ENCODE measurements at places on chromosomes 2 and 18.

- DNase-seq: no peak
Observed at GRCh38 chr2:98359986-98360385, 13.7 kb downstream of the CNGA3 start.

GRCh38 chr2:25252291-25253152, 84.1 kb upstream of the POMC start:
- no peak for DNase-seq

GRCh38 chr2:36361396-36361795, 5.8 kb downstream of the CRIM1 start:
- DNase-seq: no peak

- DNase-seq: no peak
Observed at GRCh38 chr2:6574121-6574520, 291.6 kb downstream of the CMPK2 start.

DNA sequence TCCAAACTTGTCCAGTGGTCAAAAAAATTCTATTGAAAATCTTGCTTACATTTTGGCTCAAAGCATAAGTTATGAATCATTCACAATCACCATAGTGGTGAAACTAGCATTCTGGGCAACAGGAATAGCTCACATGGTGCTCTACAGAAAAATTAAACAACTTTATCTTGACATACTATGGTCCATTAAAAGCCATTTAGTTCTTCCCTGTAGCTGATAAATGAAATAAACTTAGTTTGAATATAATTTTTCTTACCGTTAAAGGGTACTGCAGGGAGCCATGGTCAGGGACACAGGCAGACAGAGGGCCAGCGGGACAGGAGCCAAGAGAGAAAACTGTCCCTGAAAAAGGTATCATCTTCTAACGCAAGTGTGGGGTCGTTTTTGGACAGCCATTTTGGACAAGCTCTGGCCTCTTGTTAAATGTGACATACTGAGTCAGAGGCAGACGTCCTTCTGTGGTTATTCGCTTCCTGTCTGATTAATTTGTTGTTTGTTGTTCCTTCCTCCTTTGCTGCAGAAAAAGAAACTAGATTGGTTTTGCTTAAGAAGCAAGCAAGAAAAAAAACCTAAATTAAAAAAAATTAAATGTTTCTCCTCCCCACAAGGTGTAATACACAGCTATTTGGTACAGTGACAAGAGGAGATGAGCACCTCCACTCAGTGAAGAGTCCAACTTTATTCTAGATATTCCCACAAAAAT, at the start of gene WIPF1:
WIPF1 (minus strand) TSS at position 460 of the 703 bp plus-strand sequence. CDS start 12,231 bp downstream, outside the sequence.
- DNase-seq: peak; percentile 33

DNA sequence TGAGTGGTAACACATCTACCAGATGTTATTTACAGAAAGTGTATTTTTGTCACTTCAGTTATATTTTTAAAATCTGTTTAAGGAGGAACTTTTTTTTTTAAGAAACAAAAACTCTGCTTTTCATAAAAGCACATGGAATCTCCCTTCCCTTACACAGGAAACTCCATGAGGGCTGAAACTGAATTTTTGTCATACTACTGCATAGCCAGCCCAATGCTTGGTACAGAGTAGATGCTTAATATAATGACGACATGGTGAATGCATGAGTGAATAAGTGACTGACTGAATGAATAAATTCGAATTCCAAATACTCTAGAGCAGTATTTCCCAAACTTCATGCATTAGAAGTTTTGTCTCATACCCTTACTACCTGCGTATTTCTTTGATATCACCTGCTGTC, 86.5 kb downstream of the ROCK2 start:
- DNase-seq: no peak

GRCh38 chr2:43269706-43270105, 43.3 kb upstream of the ZFP36L2 start:
- no peak for DNase-seq

GRCh38 chr2:40474306-40474705, 22.4 kb upstream of the SLC8A1 start:
- no peak for DNase-seq

DNA sequence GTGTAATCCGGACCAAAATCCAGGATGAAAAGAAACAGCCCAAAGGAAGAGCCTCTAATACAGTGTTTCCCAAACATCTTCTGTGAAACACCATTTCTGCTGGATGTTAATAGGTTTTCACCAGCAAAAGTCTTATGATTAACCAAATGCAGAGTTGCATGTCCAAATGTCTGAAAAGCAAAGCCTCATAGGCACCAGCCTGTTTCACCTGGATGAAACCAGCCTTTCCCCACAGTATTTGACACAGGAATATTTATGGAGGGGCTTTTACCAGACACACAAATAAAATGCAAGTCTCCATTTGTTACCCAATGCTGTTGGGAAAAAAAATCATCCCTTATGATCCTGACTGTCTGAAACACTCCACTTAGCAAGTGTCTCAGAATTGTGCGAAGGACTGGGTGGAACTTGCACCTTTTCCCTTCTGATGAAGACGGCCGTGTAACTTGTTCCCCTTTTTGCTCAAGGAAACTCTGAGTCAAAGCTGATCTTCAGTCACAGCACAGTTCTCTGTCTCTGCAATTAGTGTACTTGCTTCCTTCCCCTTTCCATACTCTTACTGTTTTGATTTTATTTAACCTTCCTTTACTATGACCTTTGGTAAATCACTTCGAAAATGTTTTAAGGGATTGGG, 70.3 kb upstream of the IL1R2 start:
- no peak for DNase-seq

DNA sequence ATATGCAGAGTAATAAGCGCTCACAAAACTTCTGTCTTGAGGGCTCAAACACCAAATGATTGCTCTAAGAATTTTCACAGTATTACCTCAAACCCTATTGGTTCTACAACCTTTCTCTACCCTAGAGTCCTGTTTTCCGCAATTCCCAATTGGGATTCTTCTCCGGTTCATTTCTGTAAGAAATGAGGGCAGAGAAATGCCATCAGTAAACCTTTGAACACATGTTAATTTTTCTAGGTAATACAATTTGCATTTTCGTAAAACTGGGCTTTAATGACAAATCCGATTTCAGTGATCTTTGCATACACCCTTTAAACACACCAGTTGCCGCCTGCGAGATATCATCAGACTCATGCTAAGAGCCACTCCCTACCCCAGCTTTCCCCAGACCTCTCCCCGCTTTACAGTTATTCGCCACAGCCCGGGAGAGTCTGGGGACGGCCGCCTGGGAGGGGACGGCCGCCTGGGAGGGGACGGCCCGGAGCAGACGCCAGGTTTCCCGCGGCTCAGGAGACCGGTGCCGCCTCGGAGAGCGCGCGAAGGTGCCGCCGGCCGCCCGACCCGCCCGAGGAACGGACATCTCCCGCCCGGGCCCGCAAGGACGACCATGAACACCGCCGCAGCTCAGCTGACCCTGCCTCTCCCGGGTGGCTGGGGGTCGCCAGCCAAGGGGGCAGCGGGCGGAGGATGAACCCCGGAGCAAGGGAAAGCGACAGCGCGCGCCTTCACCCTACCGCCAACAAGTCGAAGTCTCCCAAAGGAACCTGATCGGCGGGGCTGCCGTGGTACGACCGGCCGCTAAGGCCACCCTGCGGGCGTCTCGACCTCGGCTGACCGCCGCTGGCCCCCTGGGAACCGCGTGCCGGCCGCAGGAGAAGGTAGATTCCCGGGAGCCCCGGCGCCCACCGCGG, 463 bp downstream of the SMC6 start:
- no peak for DNase-seq

GRCh38 chr2:234373060-234373459, 123.8 kb downstream of the ARL4C start:
- no peak for DNase-seq

DNA sequence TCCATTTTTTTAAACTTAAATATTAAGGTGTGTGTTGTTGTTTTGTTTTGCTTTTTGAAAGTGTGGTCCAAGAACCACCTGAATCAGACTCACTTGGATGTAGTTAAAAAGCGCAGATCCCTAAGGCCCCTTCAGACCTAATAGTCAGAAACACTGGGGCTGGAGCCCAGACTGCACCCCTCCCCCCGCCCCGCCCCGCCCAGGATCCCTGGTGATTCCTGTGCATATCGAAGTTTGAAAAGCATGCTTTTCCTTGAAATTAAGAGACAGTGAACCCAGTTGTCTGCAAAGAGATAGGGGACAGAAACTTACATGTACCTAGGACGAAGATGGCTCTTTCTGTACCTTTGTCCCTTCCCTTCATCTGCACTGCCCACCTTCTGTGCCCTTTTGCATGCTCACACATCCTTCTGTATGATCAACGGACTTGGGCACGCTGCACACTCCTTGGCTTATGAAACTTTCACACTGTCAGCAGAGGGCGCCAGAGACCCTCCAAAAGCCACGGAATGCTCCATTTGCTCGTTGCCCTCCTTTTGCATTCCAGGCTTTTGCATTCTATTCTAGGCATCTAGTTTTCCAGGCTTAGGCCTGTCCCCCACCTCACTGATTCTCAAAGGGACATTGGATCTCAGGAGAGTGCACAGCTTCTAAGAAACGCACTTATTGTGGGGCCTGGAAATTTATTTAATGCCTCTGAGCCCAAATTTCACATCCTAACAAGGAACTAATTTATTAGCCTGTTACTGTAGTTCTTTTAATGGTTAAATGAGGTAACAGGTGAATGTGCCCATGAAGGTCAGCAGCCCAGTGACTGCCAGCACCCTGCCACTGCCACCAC, 32.8 kb upstream of the SLC14A1 start:
- peak; percentile 58 for DNase-seq

- no peak for DNase-seq
Observed at GRCh38 chr2:195338856-195339255, 318.2 kb upstream of the SLC39A10 start.

GRCh38 chr2:43685357-43685756, 9.1 kb upstream of the C1GALT1C1L start:
- no peak for DNase-seq

DNA sequence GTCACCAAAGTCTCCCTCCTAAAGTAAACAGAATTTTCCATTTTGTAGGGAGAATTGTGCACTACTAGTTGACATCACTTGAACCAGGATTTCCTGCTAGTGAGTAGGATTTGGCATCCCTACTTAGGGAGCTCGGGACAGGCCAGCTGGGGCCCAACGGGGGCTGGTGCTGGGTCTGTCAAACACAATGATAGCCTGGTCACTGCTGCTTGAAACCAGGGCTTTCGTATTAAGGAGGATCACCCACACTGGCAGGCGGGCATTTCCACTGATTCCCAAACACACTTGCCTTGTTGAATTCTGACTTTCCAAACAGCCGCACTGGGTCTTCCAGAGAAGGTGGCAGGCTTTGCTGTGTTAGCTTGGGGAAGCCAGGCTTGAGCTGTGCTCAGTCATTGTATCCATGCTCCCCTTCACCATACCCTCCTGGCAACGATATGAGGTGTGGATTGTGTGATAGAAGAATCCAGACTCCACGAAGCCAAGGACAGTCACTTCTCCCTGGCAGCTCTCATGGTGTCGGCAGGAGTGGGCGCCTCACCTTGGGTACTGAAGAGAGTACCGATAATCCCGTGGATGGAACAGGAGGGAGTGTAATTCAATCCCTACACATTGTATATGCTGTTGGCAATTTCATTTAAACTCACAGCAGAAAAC, 7.5 kb downstream of the GDF7 start:
- DNase-seq: no peak

- DNase-seq: no peak
Observed at GRCh38 chr18:6672821-6673308, 56.7 kb upstream of the ARHGAP28 start.

- DNase-seq: no peak
Observed at GRCh38 chr2:74191596-74192380, 6.6 kb upstream of the MTHFD2 start.

GRCh38 chr2:181235683-181236459, 221.3 kb upstream of the ITGA4 start:
- no peak for DNase-seq

DNA sequence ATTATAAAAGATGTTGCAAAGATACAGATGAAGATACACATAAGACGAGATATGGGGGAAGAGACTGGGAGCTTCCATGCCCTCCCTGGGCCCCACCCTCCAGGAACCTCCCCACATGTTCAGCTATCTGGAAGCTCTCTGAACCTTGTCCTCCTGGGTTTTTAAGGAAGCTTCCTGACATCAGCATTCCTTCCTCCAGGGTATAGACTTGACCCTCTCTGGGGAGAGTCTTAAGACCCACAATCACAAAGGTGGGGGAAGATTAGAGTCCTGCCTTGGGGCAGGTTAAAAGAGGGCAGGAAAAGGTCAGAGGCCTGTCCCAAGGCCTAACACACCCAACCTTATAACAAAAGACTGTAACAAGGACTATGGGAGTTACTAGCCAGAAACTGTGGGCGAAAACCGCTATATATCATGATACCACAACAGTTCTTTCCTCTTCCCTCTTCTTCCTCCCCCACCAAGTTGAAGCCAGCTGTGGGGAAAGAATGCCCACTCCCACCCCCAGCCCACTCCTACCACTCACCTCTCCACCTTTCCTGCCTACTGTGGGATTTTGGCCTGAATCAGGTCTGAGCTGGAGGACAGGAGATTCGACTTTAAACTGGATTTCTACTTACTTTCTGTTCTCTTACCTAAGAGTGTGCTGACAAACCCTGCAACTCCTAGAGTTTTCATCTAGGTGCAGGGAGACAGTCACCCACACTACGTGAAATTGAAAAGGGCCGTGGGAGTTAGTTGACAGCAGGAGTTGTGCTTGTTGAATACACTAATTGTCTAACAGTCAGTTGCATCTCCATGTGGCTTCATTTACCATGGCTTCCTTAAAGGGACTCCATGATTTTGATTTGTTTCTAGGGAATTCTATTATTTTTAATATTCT, 105.0 kb downstream of the LAMA3 start:
- no peak for DNase-seq

GRCh38 chr18:2293109-2293839, 278.0 kb downstream of the METTL4 start:
- DNase-seq: no peak

- no peak for DNase-seq
Observed at GRCh38 chr2:226524381-226524843, 275.2 kb downstream of the IRS1 start.

DNA sequence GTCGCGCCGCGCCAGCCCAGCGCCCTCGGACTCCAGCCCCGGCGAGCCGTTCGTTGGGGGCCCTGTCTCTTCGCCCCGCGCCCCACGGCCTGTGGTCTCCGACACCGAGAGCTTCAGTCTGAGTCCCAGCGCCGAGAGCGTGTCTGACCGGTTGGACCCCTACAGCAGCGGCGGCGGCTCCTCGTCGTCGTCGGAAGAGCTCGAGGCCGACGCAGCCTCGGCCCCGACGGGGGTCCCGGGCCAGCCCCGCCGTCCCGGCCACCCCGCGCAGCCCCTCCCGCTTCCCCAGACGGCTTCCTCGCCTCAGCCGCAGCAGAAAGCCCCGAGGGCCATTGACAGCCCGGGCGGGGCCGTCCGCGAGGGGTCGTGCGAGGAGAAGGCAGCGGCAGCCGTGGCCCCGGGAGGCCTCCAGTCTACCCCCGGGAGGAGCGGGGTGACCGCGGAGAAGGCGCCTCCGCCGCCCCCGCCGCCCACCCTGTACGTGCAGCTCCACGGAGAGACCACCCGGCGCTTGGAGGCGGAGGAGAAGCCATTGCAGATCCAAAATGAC, 1.4 kb downstream of the PHLPP1 start:
- peak; percentile 39 for DNase-seq

DNA sequence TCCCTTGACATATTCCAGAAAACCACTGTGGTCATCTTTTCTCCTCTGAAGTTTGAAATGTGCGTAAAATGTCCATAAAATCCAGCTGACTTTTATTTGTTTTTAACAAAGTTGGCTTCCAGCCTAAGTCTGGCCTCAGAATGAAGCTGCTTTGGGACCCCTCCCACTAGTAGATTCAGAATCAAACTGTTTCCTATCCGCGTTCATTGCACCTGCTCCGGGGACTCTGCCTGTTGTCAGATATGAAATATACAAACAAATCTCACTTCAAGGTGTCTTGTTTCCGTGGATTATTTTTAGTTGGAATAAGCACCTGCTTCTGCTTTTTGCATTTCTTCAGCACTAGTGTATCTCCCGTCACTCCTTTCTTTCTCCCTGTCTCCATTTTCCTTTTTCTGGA, 115.7 kb upstream of the FHL2 start:
- DNase-seq: no peak

GRCh38 chr2:162070228-162070936, 3.6 kb downstream of the DPP4 start:
- no peak for DNase-seq

Measured in central memory CD8-positive, alpha-beta T cell (primary cell).